ENCODE measurements at places on chromosomes 12 and 14.
A peak's percentile ranks its signal among the peaks of the same experiment; 100 is the strongest.

DNA sequence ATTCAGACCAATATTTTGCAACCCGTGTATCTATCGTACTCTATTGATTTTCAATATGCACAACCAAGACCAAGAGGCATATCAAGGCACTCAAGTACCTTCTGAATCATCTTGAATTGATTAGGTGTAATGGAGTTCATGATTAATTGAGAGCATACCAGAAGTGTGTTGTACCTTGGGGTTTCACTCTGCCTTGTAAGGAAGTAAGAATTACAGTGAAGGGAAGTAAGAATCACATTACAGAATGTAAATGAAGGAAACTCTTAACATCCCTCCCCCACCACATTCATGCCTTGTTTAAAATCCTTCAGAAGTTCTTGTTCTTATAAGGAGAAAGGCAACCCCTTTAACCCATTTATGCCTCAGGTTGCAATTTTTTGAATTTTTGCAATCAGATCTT, 5.4 kb upstream of the MGAT4C start:
- no peak for DNase-seq

GRCh38 chr12:52790427-52791270, 5.3 kb downstream of the KRT3 start:
- DNase-seq: no peak

DNA sequence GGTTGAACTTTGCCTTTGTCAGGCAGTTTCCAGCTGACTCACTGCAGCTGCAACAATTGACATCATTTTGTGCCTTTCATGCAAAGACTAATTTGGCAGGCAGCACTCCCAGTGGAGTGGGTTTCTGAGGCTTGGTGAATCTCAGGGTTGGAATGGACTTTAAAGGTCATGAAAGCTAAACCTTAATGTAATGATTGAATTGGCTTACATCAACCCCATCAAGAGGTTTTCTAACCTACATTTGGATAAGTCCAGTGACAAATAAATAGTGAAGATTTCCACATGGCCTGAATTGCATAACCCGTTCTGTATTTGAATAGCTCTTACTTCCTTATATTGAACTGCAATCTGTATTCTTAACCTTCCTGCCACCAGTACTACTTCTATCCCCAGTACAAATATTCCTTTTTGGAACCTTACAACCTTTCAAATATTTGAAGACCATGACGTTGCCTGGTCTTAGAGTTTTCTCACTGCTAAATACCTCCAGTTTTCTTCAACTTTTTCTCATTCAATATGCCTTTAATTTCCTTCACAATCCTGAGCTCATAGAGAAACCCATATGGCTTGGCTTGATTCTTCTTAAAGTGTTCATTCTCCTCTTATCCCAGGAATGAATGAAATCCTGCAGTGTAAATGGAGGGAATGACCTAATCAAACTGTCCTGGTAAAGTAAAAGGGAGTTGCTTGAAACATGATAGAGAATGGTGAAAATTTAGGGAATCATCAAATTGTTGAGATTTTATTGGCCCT, 168.1 kb upstream of the NOVA1 start:
- peak; percentile 83 for DNase-seq

GRCh38 chr14:66041582-66041981, 444.6 kb upstream of the CCDC196 start:
- no peak for DNase-seq

GRCh38 chr12:13147688-13148484, 44.4 kb upstream of the GSG1 start:
- DNase-seq: no peak

GRCh38 chr12:96033549-96034389, 1.6 kb downstream of the LTA4H start:
- DNase-seq: no peak

GRCh38 chr14:74176400-74176793, 62.9 kb upstream of the VSX2 start:
- no peak for DNase-seq

- DNase-seq: no peak
Observed at GRCh38 chr12:93449277-93449676, 7.5 kb upstream of the UBE2N start.

DNA sequence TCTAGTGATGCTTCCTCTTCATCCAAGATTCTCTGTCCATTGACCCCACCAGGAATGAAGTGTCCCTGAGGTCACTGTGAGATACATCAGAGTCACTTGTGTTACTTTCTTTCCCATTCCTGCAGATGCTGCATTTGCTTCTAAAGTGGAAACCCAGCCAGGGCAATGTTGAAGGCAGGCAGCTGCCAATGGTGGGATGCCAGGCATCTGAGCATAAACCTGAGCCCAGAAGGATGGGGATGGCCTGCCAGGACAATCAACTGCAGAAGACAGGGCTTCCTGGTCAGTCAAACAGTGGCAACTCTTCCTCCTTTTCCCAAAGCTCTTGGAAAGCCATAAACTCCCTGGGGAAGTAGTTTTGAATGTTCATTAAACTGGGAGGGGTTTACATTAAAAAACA, 178.0 kb upstream of the TMEM132C start:
- no peak for DNase-seq

DNA sequence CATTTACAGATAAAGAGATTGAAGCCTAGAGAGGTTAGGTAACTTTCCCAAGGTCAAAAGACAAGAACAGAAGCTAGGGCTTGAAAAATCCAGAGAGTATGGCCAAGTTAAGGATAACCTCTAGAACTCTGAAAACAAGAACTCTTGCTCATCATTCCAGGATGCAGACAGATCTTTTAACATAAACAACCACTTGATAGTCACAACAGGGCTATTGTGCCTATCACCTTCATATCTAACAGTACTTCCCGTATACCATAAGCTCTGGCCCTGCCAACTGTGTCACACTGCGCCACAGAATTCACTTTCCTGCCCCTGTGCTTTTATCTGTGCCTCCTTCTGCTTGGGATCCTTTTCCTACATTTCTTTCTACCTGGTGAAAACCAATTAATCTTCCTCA, 18.2 kb downstream of the ERP29 start:
- no peak for DNase-seq

DNA sequence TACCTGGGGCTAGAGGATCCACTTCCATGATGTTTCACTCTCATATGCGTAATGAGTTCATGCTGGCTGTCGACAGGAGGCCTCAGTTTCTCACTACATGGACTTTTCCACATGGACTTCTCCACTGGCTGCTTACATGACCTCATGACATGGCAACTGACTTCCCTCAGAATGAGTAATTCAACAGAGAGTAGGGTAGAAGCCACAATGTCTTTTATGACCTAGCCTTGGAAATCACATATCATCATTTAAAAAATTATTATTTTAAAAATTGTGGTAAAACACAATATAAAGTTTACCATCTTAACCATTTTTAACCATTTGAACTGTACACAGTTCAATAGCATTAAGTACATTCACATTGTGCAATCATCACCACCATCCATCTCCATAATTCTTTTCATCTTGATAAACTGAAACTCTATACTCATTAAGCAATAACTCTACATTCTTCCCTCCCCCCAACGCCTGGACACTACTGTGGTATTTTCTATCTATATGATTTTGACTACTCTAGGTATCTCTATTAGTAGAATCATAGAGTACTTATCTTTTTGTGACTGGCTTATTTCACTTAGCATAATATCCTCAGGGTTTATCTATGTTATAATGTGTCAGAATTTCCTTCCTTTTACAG, 144.5 kb downstream of the TGFB3 start:
- DNase-seq: no peak
